Hepatocyte (in vitro differentiated cells): ENCODE measurements at places on chromosomes 7 and 10. TPM values are rescaled to one million over a fixed set of nuclear protein-coding genes. Genes with fewer than 3 reads are reported as not detected.

GRCh38 chr10:71748671-71749191, 24.6 kb downstream of the VSIR start:
- DNase-seq: no peak

DNA sequence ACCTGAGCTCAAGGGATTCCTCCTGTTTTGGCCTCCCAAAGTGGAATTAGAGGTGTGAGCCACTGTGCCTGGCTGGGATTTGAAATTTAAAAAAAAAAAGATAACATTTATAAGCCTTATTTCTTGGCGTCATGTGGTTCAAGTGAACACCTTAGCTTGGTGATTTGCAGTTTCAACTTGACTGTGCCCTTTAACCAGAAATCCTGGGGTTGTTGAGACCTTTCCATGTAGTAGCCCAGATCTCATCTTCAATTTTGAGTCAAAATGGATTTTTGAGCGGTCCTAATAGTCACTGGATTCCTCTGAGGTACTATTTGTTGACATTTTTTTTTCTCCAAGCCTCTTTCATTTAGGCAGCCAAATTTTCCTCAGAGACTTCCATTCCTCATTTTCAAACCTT, 29.5 kb upstream of the FBXW4 start:
- no peak for DNase-seq

- DNase-seq: no peak
Measured at GRCh38 chr10:114881417-114881816, 56.6 kb upstream of the TRUB1 start.

MCU gene
- total RNA-seq: 39.8 and 41.7 TPM in 2 replicates

GRCh38 chr7:1668396-1669063, 1.5 kb upstream of the ELFN1 start:
- peak; percentile 25 for DNase-seq

DNA sequence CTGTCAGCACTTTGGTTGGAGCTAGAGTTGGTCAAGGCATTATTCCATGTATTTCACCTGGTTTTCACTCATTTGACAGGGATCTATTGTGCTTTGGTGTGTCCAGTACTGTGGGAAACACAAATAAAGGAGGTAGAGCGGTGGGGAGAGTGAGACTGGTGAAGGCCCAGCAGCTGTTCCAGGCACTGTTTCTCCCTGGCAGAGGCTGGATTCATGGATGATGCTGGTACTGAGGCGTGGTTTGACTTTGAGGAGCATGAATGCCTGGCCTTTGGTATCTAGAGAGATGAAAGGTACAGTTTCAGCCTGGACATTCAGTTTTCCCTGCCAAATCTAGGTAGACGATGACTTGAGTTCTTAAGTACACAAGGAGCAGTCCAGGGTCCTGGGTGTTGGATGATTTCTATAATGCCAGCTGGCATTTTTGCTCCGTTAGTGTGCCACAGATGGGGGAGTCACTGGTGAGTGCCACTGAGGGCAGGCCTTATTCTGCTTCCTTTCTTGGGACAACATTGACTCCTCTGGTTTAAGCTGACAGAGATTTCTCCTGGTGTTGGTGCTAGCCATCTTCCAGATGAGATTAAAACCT, 162.2 kb upstream of the BMPER start:
- no peak for DNase-seq

- no peak for DNase-seq
Measured at GRCh38 chr7:23715099-23715498, 5.1 kb downstream of the STK31 start.

TFPI2 gene
- 41.5 and 66.2 TPM in 2 replicates for total RNA-seq

- DNase-seq: no peak
Measured at GRCh38 chr7:25455683-25456251, 227.5 kb upstream of the NPVF start.

DNA sequence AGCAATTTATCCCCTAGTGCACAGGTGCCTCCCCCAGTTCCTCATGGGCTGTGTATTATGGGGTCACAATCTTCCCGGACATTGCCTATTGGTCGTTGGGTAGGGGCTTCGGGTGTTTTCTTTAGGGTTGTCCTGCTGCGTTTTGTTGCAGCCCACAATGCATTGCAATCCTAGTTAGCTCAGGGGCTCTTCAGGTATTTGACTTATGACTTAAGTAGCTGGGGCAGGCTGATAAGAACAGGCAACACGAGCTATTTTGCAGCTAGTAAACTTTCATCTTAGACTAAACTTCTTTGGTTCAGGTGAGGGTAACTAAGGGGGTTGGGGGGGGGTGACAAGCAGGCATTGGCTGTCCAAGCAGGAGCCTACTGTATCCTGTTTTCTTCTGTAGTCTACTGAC, 158.5 kb downstream of the TPST1 start:
- no peak for DNase-seq

- no peak for DNase-seq
Measured at GRCh38 chr10:88841316-88842111, 10.1 kb downstream of the ANKRD22 start.

GRCh38 chr7:107070710-107071109, 26.2 kb downstream of the PRKAR2B start:
- no peak for DNase-seq

DNA sequence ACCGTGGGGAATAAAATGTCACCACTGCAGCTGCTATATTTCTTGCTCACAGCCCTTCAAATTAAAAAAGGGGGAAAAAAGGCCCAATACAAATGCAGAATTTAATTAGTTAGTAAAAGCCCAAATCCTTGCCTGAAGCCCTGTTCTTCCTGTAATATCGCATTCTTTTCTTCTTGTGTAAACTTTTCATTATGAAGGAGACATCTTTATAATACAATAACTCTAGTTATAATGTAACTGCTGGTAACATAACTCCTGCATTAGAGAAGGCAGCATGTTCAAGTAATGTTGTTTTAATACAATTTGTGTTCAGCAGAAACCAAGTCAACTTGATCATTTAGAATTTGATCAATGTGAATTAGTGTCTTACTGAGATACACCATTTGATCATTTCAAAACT, 250.9 kb downstream of the CHCHD3 start:
- DNase-seq: no peak

- no peak for DNase-seq
Measured at GRCh38 chr7:39987641-39988347, 37.7 kb downstream of the CDK13 start.

DNA sequence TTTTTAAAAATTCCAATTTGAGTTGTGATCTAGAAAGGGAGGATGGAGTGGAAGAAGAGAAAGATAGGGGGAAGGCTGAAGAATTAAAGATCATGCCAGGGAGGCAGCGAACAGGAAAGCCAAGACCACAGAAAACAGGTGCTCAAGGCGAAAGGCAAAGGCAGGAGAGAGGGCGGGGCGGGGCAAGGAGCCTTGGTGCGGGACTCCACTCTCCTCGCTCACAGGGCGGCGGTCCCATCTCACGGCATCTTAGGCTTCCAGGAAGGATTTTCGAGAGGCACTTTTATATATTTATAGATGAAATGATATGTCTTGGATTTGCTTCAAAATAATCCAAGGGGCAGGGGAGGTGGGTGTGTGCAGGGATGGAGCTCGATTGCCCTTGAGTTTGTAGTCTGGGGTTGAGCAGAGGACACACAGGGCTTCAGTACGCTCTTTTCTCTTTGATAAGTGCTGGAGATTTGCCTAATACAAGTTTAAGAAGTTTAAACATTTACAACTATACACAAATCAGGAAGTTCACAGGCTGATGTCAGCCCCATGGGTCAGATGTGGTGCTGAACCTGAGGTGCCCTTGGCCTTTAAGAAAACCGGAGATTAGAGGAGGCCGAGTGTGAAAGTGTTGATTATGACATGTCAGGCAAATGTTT, 161.1 kb downstream of the PRKAG2 start:
- DNase-seq: no peak
